ENCODE measurements at places on chromosomes 5 and 9.

DNA sequence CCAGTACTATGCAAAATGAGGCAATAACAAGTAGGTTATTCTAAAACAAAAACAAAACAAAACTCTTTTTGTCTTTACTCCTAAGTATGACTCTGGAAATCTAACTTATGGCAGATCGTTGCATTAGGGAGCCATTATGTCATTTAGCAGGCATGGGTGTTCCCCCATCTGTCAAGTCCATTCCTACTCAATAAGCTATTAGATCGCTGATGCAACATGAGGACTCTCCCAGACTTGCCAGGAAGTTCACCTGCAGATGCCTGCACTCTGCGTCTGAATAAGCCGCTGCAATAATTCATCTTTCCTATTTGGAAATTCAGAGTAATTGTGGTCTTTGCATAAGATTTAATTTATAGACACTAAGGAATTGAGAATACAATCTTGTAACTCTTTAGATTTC is 585.0 kb downstream of the KIF4B start:
- no peak for DNase-seq

- DNase-seq: no peak
These were observed 146.6 kb upstream of the RFX3 start for GRCh38 chr9:3672399-3672798.

DNA sequence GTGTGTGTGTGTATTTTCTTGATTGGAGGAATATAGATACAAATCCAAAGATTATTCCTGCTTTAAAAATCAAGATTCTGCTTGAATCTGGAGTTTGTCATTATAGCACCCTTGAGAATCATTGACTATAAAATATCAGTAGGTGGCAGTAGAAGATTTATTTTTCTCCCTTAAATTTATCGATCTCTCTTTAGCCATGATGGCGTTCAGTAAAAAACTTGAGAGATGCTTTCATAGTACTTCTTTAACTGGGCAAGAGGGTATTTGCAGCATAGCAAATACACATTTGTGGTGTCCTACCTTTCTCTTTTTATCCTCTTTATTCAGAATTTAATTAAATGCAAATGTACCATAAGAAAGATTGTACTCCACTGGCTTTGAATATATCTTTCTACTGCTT is 307.7 kb downstream of the ADGRV1 start:
- DNase-seq: peak; percentile 20

DNA sequence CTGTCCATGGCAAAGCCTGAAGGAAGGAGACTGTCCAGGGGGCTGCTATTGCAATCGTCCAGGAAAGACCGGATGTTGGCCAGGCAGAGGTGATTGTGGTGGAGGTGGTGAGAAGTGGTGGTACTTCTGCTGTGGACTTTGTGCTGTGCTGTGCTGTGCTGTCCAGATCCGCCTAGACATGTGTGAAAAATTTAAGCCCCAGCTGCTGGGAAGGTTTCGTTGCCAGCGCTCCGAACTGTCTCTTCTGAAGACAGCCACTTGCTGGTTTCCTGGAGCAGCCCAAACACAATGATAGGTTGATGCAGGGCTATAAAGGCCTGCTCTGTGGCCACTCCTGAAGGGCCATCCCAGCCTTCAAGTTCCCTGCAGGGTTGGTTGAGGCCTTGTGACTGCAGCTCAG is 223.0 kb upstream of the MPDZ start:
- no peak for DNase-seq

GRCh38 chr9:134051319-134051718 is 16.5 kb downstream of the BRD3 start:
- DNase-seq: no peak

DNA sequence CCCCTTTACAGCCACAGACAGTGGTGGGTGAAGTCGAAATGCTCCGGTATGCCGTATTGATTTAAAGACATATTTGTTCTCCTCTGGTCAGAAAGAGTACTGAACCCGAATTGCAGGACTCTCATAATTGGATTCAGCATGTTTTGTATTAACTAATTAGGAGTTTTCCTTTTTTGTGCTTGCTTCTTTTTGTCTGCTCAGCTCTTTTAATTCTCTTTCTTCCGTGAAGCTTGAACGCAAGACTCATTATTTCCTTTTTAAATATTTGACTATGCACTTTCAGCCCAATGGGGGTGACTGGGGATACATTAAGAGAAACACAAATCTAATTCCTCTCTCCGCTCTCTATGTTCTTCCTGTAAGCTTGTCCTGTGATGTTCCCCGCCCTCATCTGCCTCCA is 246.6 kb upstream of the IRX2 start:
- no peak for DNase-seq

- no peak for DNase-seq
These were observed 41.8 kb upstream of the CDH9 start for GRCh38 chr5:27080147-27080546.

GRCh38 chr5:115072266-115073064 is 97.2 kb downstream of the TRIM36 start:
- DNase-seq: no peak

- DNase-seq: no peak
These were observed 47.9 kb downstream of the MAMDC2 start for GRCh38 chr9:70091572-70091971.

DNA sequence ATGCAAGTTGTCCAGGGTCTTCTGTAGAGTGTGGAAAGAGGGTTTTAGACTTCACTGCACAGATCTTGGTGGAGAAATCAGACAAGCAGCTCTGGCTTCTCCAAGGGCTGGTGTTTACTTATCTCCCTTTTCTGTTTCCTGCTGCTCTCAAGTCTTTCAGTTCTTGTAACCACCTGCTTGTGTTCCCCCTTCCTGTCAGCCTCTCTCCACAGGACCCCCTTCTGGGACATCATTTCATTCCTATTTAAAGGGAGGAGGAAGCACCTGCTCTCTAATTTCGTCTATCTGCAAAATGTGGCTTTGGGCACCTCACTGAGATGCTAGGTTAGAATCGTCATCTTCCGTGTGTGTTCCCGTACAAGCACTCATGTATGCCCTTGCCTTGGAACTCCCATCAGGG is 636.2 kb downstream of the MTRR start:
- DNase-seq: no peak

GRCh38 chr5:141515946-141516671 is 27.2 kb downstream of the PCDHGC5 start:
- no peak for DNase-seq

- DNase-seq: no peak
These were observed 1.2 kb upstream of the RLN2 start for GRCh38 chr9:5305741-5306140.

GRCh38 chr5:180438785-180439780 is 55.1 kb upstream of the CNOT6 start:
- DNase-seq: no peak

DNA sequence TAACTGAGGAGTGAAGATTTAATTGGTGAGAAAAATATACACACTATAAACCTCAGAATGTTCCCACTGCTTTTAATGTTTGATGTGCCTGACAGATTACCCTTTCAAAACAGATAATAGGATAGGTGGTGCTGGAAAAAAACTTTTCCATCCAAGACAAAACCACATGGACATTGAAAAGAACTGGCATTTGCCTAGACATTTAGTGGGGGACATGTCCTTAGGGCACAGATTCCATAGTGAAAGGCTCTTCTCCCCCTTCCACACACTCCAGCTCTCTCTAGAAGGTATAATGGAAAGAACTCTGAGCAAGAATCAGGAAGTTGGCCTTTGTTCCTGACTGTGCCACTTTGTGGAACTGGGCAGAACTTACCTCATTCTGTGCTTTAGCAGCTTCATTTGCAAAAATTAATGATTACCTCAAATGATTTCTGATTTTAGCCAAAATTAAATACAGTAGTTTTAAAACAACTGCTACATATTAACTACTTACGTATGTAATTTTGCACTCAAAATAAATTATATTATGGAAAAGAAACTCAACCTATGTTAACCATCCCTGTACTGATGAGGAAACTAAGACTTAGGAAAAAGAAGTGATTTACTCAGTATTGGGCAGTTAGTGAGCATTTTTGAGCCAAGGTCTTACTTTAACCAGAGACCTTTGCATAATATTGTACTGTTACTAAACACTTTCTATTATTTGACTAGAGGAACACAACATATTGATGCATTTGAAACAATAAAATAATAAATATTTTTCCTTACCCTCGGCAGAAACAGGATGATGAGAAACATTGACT is 43.3 kb downstream of the TMC1 start:
- no peak for DNase-seq

GRCh38 chr9:134698111-134698510 is 56.5 kb downstream of the COL5A1 start:
- no peak for DNase-seq

GRCh38 chr5:154947778-154948177 is 6.9 kb downstream of the MRPL22 start:
- peak; percentile 73 for DNase-seq

DNA sequence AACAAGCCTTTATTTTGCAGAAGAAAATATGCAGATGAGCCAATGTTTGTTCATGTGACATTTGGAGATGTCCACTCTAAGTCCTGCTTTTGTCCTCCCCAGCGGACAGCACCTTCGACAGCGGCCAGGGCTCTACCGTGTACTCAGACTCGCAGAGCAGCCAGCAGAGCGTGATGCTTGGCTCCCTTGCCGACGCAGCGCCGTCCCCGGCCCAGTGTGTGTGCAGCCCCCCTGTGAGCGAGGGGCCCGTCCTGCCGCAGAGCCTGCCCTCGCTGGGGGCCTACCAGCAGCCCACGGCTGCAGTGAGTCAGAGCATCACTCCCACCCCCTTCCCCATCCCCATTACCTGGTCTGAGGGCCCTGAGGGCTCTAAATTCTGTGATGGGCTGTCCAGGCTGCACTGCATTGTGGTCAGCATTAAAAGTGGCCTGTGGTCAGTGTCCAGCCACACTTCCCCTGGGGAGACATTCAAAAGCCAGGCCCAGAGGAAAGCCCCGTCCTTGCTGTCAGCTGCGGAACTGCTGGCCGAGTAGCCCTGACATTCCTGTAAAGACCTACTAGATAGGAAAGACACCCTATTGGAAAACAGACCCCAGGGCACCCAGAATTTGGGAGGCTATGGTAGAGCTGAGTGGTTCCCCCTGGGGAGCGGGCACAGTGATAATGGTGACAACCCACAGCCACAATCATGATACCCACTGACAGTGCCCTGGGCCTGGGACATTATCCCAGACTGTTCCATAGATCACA is 69.0 kb downstream of the WNK2 start:
- DNase-seq: no peak

DNA sequence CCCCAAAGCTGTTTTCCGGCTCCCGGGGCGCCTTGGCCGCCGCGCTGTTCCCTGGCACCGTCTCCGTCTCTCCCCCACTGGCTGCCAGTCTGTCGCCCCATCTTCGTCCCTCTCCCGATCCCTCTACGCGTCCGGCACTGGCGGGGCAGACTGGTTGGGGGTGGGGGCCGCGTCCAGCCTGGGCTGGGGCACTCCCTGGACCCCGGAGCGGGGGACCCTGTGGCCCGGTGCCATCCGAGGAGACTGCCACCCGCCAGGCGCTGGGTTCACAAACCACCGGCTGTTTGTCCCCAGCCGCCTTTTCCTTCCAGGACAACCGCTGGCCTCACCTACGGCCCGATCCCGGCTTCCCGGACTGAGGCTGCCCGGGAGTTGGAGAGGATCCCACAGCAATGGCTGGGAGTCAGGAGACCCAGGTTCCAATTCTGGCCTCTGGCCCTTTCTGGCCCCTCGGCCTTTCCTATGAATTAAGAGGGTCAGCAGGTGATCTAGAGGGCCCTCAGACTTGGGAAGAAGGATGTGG is 1.0 kb upstream of the FIBCD1 start:
- no peak for DNase-seq

DNA sequence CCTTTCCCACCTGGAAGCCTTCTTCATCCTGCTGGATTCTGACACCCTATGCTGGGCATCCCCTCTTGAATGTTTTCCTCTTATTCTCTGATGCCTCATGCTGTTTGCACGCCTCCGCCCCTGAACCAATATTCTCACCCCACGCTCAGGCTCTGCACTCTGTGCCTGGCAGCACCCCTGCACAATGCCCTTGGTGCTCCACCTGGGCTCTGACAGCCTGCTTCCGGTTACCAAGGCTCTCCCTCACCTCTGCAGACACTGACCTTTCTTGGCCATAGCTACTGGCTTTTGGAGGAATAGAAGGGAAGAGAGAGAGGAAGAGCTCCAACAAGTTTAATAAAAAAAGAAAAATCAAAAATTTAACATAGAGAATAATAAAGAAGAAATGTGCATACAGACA is 108.7 kb upstream of the SHB start:
- DNase-seq: no peak

GRCh38 chr5:146565764-146566367 is 49.9 kb upstream of the GPR151 start:
- DNase-seq: peak; percentile 77

- DNase-seq: no peak
These were observed 6.1 kb upstream of the C9orf152 start for GRCh38 chr9:110214090-110214489.

- no peak for DNase-seq
These were observed 243.0 kb upstream of the WWC1 start for GRCh38 chr5:168048486-168048885.

GRCh38 chr9:27367921-27368315 is 71.0 kb upstream of the EQTN start:
- no peak for DNase-seq

DNA sequence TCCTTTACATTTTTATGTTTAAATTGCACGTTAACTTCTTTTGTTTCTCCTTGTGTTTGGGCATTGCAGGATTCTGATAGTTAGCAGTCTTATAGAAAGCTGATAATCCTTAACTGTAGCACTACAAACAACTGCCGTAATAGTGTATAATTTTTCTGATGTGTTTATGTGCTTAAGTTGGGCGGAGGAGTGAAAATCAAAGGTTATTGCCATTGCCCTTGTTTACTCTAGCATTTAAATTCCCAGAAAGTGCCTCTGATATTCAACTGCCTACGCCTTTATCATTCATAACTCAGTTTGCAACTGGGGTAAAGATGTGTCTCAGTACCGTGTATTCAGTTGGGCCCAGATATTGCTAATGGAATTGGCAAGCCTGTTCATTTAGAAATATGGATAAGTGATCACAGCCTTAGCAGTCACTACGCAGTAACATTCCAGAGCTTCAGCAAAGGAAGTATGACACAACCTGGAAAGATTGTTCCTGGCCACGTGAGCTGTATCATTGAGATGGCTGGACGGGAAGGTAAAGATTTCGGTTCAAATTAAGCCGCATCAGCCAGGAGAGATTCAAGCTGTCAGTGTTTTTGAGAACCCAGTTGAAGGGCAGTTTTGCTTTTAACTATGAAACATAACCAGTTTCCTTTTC is 28.1 kb upstream of the LRRTM2 start:
- DNase-seq: no peak

DNA sequence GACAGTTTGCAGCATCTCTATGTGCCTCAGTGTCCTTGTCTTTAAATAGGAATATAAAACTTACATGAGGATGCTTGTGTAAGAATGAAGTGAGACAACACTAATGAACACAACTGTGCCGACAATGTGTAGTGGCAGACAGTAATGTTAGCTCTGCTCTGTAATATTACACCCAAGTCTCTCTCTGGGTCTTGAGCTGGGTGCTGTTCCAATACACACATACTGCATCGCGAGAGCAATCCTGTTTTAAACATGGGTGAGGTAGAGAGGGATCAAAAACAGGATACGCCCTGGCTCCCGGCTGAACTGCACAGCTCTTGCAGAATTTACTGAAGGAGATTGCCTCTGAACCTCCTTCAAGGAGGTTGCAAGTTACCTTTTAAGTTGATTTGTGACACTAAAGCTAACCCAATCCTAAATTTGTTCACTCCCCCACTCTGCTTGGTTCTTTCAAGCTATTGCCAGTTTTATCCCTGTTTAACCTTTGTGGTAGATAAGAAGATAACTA is 155.2 kb upstream of the ISL1 start:
- no peak for DNase-seq

- DNase-seq: no peak
These were observed 70.8 kb upstream of the GPR151 start for GRCh38 chr5:146586752-146587151.

GRCh38 chr5:159906463-159906862 is 9.8 kb upstream of the ADRA1B start:
- no peak for DNase-seq
